ENCODE measurements at places on chromosomes 3 and 15.

- no peak for DNase-seq
Observed at GRCh38 chr3:60322298-60322856, 928.9 kb downstream of the FHIT start.

DNA sequence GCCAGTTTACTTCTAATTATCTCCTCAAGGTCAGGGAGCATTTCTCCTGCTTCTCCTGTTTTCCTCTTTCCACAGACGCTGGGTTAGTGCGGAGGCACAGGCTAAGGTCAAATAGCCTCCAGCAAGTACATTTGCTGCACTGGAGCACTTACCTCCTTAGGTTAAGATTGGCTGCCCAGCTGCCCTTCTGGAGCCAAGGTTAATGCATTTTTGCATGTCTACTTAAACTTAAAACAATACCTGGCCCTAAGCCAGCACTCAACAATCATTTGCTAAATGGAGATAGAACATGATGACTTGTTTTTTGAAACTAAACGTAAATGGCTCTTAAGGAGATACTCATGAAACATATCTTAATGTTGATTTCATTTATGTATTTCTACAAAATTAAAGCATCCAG, 83.5 kb downstream of the SSR3 start:
- no peak for DNase-seq

GRCh38 chr15:55238877-55239276, 42.1 kb upstream of the RSL24D1 start:
- no peak for DNase-seq

GRCh38 chr3:40192628-40193027, 116.9 kb upstream of the EIF1B start:
- DNase-seq = no peak

DNA sequence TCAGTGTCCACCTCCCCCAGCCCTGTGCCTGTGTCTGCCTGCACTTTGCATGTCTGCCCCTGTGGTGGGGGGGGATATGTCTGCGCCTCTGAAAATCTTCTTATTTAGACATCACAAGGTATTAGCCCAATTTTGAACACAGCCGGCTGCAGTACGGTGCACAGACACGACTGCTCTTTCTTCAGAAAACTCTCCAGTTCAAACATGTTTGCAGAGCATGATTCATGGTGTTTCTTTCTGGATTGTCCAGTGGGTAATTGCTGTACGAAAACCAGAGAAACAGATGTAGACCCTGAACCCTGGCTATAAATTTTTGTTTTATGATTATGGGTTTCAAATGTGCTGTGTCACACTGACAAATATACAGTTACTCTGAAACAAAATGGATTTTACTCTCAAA, 3.4 kb upstream of the RARB start:
- no peak for DNase-seq

All from stimulated activated CD8-positive, alpha-beta memory T cell treated with anti-CD3 and anti-CD28 coated beads, Interleukin-4, amount 100 ng/mL, for 4 hours (primary cell).